ENCODE measurements at places on chromosomes 5 and 9.

DNA sequence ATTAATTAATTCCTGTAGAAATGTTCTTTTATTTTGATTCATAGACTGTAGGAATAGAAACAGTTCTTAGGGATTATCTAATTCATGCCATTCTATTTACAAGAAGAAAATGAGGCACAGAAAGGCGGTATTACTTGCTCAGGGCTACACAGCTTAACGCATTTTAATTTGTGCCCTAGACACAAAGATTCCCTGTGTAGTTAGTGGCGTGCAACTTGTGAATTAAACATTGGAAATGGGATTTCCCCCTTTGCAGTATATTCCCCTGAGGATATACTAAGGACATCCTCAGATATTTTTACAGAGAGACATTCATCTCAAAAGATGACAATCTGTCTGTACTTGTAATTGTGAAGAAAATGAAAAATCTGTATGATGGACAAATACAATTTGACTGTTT lies 108.1 kb downstream of the SGCD start:
- DNase-seq = no peak

DNA sequence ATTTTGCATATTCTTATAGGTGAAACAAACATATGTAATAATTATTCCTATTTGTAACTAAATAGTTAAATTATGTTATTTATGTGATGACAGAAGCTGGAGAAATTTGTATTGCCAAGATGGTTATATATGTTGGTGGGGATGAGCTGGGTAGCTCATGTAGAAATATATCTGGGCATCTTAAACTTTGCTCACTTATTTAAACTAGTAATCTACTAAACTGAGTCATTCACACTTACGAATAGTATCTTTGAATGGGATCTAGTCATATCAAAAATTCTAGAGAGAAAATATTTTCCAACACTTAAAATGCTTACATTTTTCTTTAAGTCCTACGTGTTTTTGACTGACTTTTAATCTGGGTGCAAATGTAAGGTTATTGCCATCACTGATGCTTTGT lies 44.6 kb upstream of the EIF4EBP3 start:
- no peak for DNase-seq

- DNase-seq = no peak
These were observed 48.2 kb downstream of the ANXA1 start for GRCh38 chr9:73199886-73200285.

GRCh38 chr5:135710045-135710675 lies 124.3 kb upstream of the SLC25A48 start:
- no peak for DNase-seq

DNA sequence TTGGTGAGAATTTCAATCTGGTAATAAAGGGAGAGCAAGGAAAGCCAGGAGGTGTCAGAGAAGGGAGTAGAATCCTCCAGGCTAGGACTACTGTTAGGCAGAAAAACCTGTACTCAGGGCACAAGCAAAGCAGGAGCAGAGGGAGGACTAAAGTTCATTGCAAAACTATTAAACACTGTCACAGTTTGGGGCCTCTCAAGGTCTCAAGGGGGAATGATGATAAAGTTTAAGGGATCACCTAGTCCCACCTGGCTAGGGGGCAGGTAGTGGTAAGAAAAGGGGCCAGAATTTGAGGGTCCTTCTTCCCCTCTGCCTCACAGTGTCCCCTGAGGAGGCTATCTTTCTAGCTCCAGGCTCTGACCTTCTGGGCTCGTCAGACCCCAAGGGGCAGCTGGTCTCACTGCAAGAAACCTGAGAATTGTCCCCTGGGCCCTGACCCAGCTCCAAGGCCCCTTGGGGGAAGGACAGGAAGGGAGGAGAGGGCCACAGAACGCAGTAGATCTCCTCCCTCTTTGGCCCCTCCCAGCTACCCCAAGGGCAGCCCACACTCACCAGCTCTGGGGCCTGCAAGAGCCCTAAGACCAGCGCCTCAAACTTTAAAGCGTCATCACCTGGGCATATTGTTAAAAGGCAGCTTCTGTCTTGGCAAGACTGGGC lies 974 bp downstream of the CCDC69 start:
- no peak for DNase-seq

GRCh38 chr5:80140496-80140895 lies 105.3 kb downstream of the THBS4 start:
- no peak for DNase-seq

DNA sequence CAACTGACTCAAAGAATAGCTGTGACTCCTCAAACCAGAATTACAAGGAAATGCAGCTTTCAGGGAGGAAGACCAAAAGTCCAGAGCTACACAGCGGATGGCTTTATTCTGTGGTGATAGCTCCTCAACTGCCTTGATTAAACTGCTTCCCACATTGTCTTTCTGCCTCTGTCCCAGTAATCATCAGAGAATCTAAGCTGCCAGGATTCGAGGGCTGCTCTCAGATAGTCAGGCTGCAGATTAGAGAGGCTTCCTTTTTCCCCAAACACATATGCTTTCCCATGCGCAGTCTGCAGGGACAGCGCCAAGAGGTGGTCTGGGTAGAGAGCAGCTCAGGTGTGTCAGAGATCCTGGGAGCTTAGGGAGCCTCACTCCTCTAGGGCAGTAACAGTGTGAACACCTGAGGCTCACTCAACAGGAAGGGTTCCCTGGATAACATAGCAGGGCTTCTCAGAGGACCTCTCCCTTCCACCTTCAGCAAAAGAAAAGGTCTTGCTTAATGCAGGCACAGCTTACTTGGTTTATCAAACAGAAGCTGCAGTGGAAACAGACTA lies 439.9 kb upstream of the TLE4 start:
- no peak for DNase-seq

DNA sequence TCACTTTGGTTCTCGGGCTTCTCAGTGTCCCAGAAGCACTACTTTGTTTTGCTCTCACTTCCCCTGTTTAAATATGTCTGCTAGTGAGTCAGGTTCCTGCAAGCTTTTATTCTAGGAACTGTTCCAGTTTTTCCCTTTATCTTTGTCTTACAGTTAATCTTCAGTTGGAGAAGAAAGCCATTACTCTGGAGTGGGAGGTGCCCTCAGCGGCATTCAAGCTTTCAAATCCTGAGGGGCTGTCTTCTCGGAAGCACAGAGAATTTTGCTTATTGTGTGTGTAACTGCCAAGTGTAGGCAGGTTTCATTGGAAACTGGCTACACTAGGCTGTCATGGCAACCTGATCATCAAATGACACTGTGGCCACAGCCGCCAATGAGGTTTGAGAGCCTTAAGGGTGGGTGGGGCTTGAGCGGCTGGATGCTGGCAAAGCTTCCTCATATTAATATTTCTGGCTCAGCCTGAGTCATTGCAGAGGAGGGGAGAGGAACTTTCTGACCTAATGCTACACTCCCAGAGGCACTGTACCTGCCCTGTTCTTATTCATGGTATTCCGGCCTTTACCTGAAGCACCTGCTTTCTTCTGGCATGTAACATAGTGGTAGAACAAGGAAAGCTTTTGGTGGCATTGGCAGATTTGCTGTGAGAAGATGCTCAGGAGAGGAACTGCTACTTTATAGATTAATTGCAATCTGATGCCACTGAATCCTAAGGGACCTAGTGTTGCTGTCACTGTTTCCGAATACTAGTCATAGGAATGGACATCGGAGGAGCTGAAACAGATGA lies 26.3 kb downstream of the SLC25A25 start:
- DNase-seq = peak; percentile 88

DNA sequence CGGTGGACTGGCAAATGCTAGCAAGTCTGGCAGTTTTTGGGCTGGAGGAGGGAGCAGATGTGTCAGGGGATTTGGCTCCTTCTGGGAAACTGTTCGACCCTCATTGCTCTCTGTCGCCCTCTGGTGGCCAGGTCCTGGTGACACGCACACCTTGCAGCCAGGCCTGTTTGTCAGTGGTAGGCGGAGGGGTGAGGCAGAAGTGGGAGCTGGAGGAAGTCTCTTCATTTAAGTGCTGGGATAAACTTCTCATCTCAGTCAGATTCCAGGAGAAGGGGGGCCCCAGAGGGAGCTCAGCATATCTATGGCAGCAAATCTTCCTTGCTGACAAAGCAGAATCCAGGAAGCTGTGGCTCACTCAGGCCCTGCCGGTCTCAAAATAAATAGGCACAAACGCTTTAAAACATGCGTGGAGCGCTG lies 326.5 kb downstream of the ZSWIM6 start:
- peak; percentile 74 for DNase-seq

DNA sequence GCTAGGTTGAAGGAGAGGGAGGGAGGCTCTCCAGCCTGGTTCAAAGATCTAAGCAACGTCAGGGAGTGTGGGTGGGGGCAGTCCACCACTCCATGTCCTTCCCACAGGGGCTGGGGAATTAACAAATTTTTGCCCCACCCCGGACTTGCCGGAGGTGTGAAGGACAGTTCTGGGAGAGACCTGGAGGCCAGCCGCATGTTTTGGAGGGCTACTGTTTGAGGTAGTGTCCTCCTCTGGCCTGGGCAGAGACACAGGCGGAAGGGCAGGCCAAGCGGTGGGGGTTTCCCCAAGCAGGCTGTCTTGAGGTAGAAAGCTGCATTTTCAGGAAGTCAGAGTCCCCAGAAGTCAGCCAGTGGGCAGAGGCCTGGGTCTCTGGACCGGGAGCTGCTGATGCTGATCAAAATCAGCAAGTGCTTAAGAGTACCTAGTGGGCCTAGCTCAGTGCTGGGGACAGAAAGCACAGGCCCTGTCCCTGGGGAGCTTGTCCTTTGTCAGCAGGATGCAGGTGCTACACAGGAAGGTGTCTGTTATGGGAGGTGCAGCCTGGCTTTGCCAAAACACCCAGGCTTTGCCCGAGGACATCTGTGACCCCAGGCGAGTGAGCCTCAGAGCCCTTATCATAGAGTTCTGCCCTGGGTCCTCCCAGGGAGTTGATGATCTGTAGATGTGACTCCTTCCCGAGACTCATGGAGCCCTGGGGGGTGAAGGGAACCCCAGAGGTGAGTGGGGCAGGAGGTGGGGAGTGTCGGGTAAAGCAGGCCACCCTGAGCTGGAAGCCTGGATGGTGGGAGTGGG lies 18.5 kb downstream of the JADE2 start:
- no peak for DNase-seq

GRCh38 chr5:62030326-62030725 lies 275.7 kb upstream of the KIF2A start:
- no peak for DNase-seq

- DNase-seq = no peak
These were observed 2.9 kb downstream of the NDUFS6 start for GRCh38 chr5:1804001-1804690.

DNA sequence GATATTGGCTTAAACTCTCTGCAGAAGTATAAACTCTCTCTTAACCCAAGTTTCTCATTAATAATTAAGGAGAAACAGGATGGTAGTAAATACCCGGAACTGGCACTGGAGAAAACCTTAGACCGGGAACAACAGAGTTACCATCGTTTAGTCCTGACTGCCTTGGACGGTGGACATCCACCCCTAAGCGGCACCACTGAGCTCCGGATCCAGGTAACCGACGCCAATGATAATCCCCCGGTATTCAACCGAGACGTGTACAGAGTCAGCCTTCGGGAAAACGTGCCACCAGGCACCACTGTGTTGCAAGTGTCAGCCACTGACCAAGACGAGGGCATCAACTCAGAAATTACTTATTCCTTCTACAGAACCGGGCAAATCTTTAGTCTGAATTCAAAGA lies 861 bp downstream of the PCDHGB5 start:
- no peak for DNase-seq

DNA sequence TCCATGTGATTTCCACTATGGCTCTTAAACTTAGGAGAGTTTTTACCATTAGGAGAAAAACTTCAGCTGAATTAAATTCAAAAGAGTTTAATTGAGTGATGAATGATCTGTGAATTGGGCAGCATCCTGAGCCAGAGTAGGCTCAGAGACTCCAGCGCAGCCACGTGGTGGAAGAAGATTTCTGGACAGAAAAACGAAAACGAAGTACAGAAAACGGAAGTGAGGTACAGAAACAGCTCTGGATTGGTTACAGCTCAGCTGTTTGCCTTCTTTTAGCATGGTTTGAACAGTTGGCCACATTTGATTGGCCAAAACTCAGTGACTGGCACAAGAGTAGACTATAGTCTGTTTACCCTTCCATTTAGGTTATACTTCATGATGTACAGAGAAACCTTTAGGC lies 69.2 kb upstream of the PLPP1 start:
- peak; percentile 84 for DNase-seq
